Pancreas (tissue), 10 donors: ENCODE measurements at places on chromosomes 2 and 18. TPM values are rescaled to one million over a fixed set of nuclear protein-coding genes. Genes with fewer than 3 reads are reported as not detected.
A peak's percentile ranks its signal among the peaks of the same experiment; 100 is the strongest.

GRCh38 chr2:27573452-27573851 lies 9.4 kb upstream of the ZNF512 start:
- no peaks in the 10 kb centered on the region for H3K4me1 ChIP-seq
- no peak overlapping the region for H3K27ac ChIP-seq
- no peaks in the 10 kb centered on the region for H3K27me3 ChIP-seq
- no peak overlapping the region for H3K4me3 ChIP-seq

- H3K4me3 ChIP-seq: no peak overlapping the region
- no peaks in the 10 kb centered on the region for H3K27me3 ChIP-seq
- H3K36me3 ChIP-seq: no peaks in the 10 kb centered on the region
- H3K27ac ChIP-seq: peak overlapping the region; percentile 60
- no peak for DNase-seq
Measured at GRCh38 chr2:42984617-42985016, 192.2 kb upstream of the HAAO start.

- H3K4me1 ChIP-seq: peaks cover 23% of the 10 kb centered on the region
- H3K27me3 ChIP-seq: no peaks in the 10 kb centered on the region
- H3K36me3 ChIP-seq: no peaks in the 10 kb centered on the region
- peak overlapping the region; percentile 64 for H3K27ac ChIP-seq
- peak; percentile 80 for DNase-seq
- peak overlapping the region; percentile 66 for H3K4me3 ChIP-seq
Measured at GRCh38 chr18:76491473-76491775, 3.6 kb downstream of the ZNF516 start.

- H3K4me3 ChIP-seq: no peak overlapping the region
- H3K4me1 ChIP-seq: peaks cover 18% of the 10 kb centered on the region
- no peak overlapping the region for H3K27ac ChIP-seq
- no peak for DNase-seq
Measured at GRCh38 chr18:50973367-50974126, 5.7 kb downstream of the ELAC1 start.

DNA sequence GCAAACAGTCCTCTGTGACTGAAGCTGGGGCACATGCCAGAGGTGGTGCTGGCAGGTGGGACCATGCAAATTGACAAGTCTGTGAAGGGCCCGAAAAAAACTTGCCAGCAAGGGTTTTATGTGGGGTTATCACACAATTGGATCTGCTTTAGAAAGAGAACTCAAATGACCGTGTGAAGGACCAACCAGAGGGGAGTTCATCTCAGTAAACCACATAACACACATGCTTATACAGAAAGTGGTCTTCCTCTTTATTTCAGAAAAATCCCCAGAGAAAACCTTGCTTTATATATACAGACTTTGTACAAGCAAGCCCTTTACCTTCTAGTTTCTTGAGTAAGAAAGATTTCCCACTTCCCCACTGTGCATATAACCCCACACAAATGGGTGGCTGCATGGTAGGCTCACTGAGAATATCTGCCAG lies 46.7 kb downstream of the KIDINS220 start:
- H3K36me3 ChIP-seq: peaks cover 3% of the 10 kb centered on the region
- no peak overlapping the region for H3K4me3 ChIP-seq
- DNase-seq: no peak
- no peaks in the 10 kb centered on the region for H3K4me1 ChIP-seq
- H3K27me3 ChIP-seq: no peaks in the 10 kb centered on the region
- H3K27ac ChIP-seq: no peak overlapping the region

- no peak for DNase-seq
- no peaks in the 10 kb centered on the region for H3K27me3 ChIP-seq
- H3K27ac ChIP-seq: no peak overlapping the region
- H3K4me1 ChIP-seq: no peaks in the 10 kb centered on the region
Measured at GRCh38 chr2:143068509-143068908, 60.7 kb upstream of the ARHGAP15 start.

DNA sequence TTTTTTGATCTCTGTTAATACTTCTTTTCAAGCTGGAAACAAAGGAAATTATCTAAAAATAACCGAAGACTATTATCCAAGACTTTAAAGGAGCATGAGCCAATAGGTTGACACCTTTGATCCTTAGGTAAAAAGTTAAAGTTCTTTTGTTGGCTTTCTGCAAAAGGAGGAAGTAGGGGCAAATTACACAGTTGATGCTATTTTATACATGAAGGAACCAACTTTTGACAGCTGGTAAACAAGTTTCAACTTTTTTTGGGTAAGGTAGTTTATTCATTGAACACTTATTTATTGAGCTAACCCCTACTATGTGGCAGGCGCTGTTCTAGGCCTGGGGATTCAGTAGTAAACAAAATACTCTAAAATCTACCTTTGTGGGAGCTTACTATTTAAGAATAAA lies 66.6 kb upstream of the ZEB2 start:
- no peak overlapping the region for H3K4me3 ChIP-seq
- no peaks in the 10 kb centered on the region for H3K36me3 ChIP-seq
- DNase-seq: no peak
- no peaks in the 10 kb centered on the region for H3K27me3 ChIP-seq

DNA sequence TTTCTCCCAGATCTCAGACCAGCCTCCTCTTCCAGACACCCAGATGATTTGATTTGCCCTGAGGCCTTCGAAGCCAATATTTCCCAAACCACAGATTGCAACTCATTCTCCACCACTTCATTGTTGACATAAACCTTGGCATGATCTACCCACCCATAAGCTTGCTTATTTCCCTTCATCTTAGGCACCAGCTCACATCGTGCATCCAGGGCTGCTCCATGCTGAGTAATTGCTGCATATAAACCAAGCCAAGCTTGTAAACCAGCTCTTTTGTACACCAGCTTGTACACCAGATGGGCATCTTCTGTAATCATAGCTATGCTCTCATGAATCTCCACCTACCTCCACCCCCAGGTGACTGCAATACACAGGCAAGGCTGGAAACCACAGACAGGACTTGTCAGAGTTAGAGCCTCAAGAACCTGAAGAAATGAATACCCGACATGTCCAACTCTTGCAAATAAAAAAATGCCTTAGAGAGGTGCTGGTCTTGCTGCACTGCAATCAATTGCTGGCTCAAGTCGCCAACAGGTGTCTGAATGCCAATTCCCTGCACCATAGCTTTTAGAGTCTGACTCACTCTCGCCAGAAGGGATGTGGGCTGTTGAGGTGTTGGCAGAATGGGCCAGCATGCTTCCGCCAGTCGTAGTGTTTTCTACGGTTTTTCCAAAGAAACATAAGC lies 31.5 kb downstream of the TRABD2A start:
- no peaks in the 10 kb centered on the region for H3K4me1 ChIP-seq
- no peaks in the 10 kb centered on the region for H3K27me3 ChIP-seq
- no peak overlapping the region for H3K27ac ChIP-seq

DNA sequence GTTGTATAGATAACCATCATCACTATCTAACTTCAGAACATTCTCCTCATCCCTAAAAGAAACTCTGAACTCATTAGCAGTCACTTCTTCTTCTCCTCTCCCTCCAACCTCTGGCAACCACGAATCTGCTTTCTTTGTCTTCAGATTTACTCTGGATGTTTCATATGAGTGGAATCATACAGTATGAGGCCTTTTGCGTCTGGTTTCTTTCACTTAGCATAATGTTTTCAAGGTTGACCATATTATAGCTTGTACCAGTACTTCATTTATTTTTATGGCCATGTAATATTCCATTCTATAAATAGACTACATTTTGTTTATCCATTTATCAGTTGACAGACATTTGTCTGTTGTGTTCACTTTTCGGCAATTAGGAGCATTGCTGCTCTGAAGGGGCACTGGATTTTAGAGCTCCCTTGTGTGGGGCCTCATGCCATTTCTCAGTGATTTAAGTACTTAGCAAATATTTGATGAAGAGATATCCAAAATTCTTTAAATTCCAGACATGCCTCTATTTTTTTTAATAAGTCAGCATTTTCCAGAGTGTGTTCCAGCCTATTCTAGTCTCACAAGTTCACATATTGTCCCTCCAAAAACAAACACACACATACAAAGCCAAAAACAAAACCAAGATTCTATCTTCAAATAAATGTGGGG lies 22.5 kb upstream of the MAP3K20 start:
- H3K4me3 ChIP-seq: no peak overlapping the region
- H3K27me3 ChIP-seq: no peaks in the 10 kb centered on the region
- H3K27ac ChIP-seq: no peak overlapping the region
- no peak for DNase-seq

GRCh38 chr2:121321476-121321875 lies 36.5 kb upstream of the TFCP2L1 start:
- no peak overlapping the region for H3K4me3 ChIP-seq
- H3K36me3 ChIP-seq: no peaks in the 10 kb centered on the region
- H3K4me1 ChIP-seq: no peaks in the 10 kb centered on the region
- no peak for DNase-seq
- H3K27me3 ChIP-seq: no peaks in the 10 kb centered on the region

DNA sequence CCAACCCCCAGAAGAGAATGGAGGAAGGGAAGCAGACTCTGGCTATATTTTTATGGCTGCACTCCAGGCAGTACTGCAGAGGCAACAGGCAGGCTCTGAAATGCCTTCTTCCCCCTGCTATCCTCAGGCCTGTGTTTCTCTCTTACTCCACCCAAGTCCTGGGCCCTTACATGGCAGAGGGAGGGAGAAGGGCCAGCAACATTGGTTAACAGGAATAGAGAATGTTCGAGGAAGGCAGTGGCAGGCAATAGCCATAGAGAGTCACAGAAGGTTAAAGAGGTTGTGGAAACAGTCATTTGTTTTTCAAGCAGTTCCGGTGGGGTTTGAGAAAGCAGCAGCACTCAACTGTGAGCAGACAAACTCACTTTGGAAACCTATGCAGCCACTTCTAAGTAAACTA lies 15.1 kb upstream of the DARS1 start:
- H3K27me3 ChIP-seq: no peaks in the 10 kb centered on the region
- H3K4me1 ChIP-seq: no peaks in the 10 kb centered on the region
- no peak for DNase-seq

- H3K36me3 ChIP-seq: no peaks in the 10 kb centered on the region
- no peak overlapping the region for H3K27ac ChIP-seq
- H3K4me3 ChIP-seq: no peak overlapping the region
- H3K4me1 ChIP-seq: no peaks in the 10 kb centered on the region
- H3K27me3 ChIP-seq: no peaks in the 10 kb centered on the region
Measured at GRCh38 chr18:75160364-75160763, 48.6 kb downstream of the PTGR3 start.

DNA sequence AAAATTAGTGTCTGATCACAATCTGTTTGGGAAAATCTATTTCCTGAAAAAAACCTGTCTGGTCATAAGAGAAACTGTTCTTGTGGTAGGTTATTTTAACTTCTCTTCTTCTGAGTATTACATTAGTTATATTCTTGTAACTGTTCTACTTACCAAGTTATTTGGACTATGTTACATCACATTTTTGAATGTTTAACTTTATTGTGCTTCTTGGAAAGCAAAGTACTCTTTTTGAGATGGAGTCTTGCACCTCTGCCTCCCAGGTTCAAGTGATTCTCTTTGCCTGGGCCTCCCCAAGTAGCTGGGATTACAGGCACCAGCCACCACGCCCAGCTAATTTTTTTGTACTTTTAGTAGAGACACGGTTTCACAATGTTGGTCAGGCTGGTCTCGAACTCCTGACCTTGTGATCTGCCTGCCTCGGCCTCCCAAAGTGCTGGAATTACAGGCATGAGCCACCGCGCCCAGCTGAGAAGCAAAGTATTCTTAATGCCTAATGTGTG lies 39.4 kb downstream of the AFTPH start:
- H3K27me3 ChIP-seq: no peaks in the 10 kb centered on the region
- no peak for DNase-seq
- H3K4me3 ChIP-seq: no peak overlapping the region
- H3K36me3 ChIP-seq: no peaks in the 10 kb centered on the region
- H3K27ac ChIP-seq: no peak overlapping the region

GRCh38 chr18:23551978-23552377 lies 34.3 kb downstream of the NPC1 start:
- no peak overlapping the region for H3K27ac ChIP-seq
- H3K27me3 ChIP-seq: no peaks in the 10 kb centered on the region
- no peaks in the 10 kb centered on the region for H3K36me3 ChIP-seq
- no peak for DNase-seq
- H3K4me1 ChIP-seq: no peaks in the 10 kb centered on the region
- no peak overlapping the region for H3K4me3 ChIP-seq

CDH19 gene
- polyA plus RNA-seq: 1.4 TPM

TMX3 gene
- polyA plus RNA-seq: 11.1 TPM

CYS1 gene
- 18.9 TPM for polyA plus RNA-seq

PRKAG3 gene
- not detected for polyA plus RNA-seq

ASB18 gene
- polyA plus RNA-seq: not detected

PLEKHH2 gene
- 2.7 TPM for polyA plus RNA-seq
